ENCODE measurements at places on chromosomes 13 and 19.

DNA sequence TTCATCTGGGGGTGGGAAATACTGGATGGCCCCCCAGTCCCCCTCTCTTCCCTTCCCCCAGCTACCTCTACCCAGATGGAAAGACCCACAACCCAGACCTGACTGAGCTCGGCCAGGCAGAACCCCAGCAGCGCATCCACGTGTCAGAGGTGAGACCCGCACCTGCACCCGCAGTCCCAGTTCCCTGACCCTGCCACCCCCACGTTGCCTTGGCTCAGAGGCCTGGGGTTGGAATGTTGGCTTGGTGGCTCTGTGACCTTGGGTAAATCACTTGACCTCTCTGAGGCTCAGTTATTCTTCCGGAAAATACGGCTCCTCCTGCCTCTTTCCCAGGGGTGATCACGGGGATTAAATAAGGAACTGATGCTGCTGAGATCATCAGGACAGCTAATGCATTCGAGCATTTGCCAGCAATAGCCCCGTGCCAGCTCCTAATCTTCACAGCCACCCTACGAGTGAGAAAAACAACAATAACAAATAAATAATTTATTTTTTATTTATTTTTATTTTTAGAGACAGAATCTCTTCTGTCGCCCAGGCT is 12.3 kb downstream of the CBLC start:
- no peak for DNase-seq

DNA sequence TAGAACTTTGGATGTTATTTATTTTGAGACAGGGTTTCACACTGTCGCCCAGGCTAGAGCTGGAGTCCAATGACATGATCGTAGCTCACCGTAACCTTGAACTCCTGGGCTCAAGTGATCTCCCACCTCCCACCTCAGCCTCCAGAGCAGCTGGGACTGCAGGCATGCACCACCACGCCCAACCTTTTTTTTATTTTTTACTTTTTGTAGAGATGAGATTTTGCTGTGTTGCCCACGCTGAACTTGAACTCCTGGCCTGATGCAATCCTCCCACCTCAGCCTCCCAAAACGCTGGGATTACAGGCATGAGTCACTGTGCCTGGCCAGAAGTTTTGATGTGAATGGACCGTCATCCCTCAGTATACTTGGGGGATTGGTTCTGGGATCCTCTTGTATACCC is 13.7 kb downstream of the ANKRD27 start:
- no peak for DNase-seq

- peak; percentile 78 for DNase-seq
These were observed 12.6 kb downstream of the XRCC1 start for GRCh38 chr19:43562698-43563241.

- DNase-seq = no peak
These were observed at the start of gene PALM for GRCh38 chr19:708154-709143. PALM (plus strand) TSS chr19:708935; CDS start chr19:709147, 212 bp downstream.

- DNase-seq = no peak
These were observed 17.4 kb downstream of the NMRK2 start for GRCh38 chr19:3949997-3950859.

GRCh38 chr19:33472691-33473652 is 48.6 kb downstream of the PEPD start:
- peak; percentile 78 for DNase-seq

DNA sequence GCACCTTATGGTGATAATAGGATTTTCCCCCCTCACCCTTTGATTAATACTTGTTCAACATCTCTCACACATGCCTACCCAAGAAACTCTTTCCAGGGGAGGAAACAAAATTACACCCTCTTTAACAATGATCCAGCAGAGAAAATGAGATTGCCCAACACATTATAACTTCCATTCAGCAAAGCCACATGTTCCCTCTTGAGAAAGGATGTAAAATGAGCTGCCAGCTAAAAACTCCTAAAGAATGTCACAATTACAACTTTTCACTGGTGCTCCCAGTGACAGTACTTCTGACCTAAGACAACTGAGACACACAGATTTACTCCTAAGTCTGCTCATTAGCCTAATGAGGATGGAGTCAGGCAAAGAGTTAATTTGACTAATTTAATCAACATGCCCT is 621.4 kb downstream of the DIAPH3 start:
- no peak for DNase-seq

DNA sequence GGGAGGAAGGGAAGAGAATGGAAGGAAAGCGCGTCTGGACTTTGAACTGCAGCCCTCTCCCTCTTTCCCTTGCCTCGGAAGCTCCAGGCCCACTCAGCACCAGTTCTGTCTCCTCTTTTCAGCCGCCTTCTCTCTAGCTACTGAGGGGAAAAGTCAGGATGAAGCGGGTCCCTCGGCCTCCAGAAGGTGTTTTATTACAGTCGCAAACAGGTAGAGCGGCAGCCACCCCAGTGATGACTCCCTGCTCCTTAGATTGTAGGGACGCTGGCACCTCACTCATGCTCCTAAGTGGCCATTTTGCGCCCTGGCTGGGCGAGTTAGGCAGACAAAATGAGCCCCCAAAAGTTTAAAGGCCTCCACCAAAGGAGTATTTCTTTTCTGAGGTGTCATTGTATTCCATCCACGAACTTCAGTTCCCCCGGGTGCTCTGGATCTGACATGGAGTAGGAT is 954 bp upstream of the STK24 start:
- DNase-seq = no peak
